Cortex of kidney (tissue), 1 donor: ENCODE measurements at places on chromosomes 2 and 18.

DNA sequence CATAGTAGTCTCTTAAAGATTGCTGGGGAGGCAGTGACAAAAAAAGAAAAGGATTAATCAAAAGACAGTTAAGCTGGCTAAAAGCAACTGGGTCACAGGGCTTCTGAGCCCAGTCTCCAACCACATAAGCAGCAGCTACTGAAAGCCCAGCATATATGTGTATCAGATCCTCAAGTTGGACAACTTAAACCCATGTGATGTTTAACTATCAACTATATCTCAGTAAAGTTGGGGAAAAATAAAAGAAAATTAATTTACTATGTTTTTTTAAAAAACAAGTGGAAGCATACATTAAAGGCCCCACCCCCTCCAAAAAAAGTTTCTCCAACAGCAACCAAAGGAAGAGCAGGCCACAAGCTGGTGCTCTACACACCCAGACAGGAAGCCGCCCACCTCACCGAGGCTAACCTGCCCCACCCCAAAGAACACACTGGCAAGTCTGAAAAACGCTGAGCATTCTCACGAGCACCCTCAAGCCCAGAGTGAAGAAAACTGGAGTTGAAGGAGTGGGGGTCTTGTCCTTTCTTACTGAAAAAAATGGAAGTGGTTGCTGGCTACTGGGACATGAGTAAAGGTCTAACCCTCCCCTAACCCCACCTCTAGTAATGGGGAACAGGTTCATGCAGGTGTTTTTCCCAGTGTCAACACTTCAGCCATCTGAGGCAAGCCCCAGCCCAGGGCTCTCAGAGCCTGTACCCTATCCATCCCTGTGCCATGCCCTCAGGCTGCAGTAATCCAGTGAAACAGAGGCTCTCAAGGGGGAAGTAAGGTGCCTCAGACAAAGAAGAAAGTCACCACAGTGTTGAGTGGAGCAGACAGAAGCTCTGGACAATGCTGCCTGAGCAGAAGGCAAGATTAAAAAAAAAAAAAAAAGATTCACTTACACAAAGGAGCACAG lies 106.3 kb downstream of the GYPC start:
- no peak for DNase-seq

DNA sequence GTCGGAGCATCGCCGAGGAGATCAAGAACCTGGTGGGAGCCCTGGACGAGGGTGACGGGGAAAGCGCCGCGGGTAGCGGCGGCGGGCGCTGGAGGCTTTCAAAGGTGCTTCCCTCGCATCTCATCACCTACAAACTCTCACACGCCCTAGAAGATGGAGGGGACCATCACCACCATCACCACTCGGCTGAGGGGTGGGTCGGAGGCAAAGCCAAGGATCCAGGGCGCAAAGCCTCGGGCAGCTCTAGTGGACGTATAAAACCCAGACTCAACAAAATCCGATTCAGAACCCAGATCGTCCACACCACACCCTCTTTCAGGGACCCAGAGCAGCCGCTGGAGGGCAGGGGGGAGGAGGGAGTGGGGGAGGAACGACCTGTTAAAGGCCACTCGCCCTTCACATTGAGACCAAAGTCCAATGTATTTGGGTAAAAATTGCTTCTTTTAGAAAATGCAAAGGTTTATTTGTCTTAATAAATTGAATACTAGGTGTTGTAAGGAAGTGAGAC lies 1.5 kb downstream of the SOWAHC start:
- DNase-seq = no peak

DNA sequence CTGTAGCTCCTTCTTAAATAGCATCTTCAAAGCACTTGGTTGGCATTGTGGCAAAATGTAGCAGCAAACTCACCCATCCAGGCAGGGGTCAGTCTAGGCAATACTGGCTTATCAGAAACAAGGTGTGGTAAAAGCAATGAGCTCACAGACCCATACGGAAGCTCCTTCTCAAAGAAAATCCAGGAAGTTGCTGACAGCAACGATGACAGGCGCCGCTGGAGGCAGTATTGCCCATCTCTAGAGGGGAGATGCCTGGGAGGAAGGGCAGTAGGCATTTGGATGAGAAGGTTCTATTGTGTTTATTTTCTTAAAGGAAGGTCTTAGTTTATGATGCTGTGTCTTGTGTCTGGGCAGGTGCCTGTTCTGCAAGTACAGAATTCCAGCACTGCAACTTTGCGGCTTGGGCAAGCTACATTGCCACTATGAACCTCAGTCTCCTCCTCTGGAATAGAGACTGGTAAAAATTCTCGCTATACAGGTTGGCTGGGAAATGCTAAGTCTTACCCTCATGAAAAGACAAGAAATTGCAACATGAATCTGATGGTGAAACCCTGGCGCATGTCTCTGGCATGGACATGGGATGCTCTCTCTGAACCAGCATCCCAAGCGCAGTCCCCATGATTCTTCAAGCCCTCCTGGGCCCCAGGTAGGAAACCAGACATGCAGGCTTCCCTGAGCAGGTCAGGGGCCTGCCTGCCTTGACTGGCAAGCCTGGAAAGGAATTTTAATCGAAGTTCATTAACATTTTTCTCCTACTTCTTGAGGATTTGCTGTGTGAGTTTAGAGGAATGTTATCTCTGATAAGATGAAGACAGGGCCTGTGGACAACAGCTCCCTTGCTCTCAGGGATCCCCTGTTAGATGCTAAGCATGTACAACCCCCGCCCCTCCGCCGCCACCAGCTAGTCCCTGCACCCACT lies 156.0 kb downstream of the TFCP2L1 start:
- DNase-seq = no peak

GRCh38 chr2:30425326-30425725 lies 21.7 kb upstream of the LCLAT1 start:
- DNase-seq = no peak

GRCh38 chr18:3706279-3707097 lies 256.5 kb downstream of the TGIF1 start:
- no peak for DNase-seq

DNA sequence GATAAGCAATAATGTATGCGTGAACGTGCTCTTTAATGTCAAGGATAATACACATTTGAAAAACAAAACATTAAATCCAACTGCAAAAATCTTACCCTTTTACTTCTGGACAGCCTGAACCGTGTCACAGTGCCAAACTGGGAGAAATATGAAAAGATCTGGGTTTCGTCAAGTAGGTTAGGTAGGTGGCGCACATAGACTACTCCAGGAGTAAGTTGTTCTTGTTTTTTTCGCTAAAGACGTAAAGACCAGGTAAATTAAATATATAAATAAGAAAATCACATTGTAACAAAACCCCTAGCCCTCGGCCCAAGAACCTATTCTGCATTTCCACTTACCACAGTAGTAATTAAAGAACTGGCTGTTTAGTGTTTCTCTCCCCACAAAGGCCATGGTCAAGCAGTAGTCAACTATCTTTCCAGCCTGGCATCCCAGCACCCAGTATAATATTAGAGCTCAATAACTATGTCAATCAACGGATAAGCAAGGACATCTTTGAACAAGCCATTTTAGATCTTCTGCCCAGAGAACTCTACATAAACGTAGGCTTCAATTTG lies 1.1 kb downstream of the NIFK start:
- DNase-seq = no peak

- DNase-seq = no peak
Measured at GRCh38 chr18:5466256-5466655, 77.5 kb downstream of the EPB41L3 start.

GRCh38 chr2:120520929-120521912 lies 175.3 kb downstream of the INHBB start:
- DNase-seq = no peak

GRCh38 chr2:161005170-161005569 lies 155.1 kb upstream of the TANK start:
- no peak for DNase-seq

DNA sequence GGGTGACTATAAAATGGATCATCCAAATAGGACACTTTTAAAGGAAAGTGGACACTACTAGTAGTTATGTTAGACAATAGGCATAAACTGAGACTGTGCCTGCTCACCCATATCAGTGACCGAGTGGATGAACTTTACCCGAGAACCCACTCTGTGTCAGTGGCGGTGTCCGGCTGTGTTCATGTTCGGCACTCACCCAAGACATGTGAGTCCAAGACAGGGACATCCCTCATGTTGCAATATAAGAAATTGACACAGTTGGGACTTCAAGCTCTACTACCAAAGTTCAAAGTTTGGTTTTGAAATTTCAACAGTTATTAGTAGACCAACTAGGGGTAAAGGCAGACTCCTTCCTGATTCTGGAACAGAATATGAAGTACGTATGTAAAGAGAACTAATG lies 326.3 kb upstream of the TNP1 start:
- no peak for DNase-seq

- DNase-seq = no peak
Measured at GRCh38 chr2:16061441-16062217, 121.3 kb downstream of the MYCN start.

DNA sequence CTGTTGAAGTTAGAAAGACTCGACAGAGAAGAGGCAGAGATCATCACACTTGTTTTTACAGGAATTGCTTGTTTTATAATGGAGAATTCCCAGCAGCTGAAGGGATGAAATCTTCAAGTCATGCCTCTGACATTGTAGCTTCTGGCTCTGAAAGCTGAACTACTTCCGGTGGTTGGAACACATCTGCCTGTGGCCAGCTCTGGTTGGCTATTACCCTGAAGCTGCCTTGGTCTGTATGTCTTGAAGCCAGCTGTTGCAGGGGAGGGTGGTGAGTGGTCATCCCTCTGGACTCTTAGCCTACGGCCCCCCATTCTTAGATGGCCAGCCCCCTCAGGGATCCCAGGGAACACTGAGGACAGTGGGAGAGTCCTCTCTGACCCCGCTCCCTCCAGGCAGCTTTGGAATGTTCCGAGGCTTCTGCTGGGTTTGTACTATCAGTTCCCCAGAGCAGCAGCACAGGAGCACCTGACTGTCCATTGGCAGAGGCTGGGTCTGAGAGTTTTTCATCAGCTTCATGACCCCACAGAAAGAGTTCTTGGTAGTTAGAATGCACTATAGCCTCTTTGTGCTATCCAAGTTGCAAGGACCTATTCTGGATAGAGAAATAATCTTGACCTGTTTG lies 87.4 kb upstream of the CAPN13 start:
- no peak for DNase-seq

DNA sequence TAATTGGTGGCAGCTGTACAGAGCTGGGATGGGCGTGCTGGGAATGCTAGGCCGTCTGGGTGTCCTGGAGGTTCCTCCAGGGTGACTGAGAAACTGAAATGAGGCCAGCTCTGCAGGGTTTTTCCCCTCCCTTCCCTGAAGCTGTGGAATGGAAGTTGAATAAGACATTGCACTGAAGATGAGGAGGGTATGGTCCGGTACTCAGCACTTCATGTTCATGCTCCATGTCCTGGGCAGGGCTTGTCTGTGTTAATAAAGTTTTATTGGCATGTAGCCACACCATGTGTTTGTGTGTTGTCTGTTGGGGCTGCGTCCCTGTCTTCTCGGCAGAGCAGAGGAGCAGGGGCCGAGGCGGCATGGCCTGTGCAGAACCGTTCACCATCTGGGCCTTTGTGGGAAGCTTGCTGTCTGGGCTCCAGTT lies 154.0 kb downstream of the LDLRAD4 start:
- DNase-seq = no peak

- DNase-seq = no peak
Measured at GRCh38 chr18:51666763-51667191, 469.3 kb upstream of the MEX3C start.

GRCh38 chr2:239273280-239274234 lies 127.3 kb downstream of the HDAC4 start:
- no peak for DNase-seq

- no peak for DNase-seq
Measured at GRCh38 chr2:177211169-177211568, 1.4 kb upstream of the HNRNPA3 start.

GRCh38 chr18:21997207-21998143 lies 171.9 kb upstream of the GATA6 start:
- DNase-seq = no peak

GRCh38 chr2:9807056-9807455 lies 36.2 kb upstream of the TAF1B start:
- DNase-seq = no peak

DNA sequence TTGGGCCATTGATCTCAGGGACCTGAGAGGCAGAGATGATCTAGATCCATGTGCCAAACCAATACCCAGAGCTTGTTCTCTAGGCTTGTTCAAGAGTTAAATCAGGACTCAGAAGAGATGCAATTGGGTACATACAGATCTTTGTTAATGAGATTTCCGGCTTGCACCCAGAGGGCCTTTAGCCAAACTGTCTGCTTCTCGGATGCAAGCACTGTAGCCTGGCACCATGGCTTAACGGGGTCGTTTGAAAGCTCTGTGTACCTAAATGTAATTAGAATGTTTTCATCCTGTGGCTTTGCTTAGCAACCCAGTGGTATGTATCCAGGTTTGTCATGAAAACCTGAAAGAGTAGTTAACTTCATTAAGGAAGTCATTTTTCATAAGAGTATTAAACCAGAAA lies 94.2 kb downstream of the TPGS2 start:
- no peak for DNase-seq

DNA sequence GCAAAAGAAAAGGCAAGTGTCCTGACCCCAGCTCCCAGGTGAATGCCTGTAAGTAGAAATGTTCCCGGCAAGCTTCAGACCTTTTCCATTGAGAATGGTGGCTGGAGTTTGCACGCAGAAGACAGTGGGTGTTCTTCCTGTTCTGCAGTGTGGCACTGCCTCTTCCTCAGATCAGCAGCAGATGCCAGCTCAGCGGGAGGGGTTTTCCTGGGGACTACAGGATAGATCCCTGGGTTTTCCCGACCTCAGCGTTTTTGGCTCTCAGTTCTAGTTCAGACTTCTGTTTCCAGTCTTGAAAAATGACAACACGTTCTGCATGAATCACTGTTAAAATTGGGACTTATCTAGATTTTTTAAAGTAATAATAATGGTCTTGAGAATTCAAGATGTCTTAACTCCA lies 39.2 kb downstream of the GRHL1 start:
- no peak for DNase-seq
